ENCODE measurements at places on chromosomes 11 and 22.
A peak's percentile ranks its signal among the peaks of the same experiment; 100 is the strongest.

- DNase-seq = no peak
Observed at GRCh38 chr11:79019975-79020374, 420.9 kb downstream of the TENM4 start.

DNA sequence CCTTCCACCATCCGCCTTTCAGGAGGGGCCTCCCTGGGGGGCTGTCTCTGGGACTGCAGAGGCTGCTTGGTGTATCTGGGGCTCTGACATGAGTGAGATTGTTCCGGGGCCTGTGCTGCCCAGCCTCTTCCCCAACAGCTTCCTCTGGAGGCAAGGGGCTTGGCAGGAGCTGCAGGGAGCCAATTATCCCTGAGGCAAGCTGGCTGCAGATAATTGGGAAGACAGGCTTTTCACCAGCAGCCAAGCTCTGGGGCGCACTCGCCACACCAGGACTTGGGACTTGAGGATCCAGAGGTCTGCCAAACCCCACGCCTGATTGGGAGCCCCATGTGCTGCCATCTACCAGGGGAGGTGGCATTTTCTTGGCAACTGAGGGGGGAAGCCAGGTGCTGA, 15.6 kb upstream of the RTN4R start:
- no peak for DNase-seq

DNA sequence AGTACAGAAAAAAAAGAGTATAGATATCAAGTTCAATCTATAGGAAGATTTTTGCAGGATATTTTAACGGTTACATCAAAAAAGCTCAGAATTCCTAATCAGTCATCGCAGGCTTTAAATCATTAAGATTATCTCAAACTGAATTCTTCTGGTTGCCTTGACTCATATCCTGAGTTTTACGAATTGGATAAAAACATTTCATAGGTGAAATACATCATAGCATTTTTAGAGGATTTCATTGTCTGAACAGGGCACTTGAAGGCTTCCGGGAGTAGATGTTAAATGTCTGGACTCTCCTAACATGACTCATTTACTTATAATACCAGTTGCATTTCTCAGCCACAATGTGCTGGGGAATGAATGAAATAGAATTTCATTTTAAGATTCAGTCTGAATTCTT, 2216.6 kb upstream of the RAG2 start:
- no peak for DNase-seq

GRCh38 chr11:95790933-95791708, 823 bp downstream of the CEP57 start:
- no peak for DNase-seq

- DNase-seq = no peak
Observed at GRCh38 chr11:124796312-124796711, 3.9 kb downstream of the MSANTD2 start.

- no peak for DNase-seq
Observed at GRCh38 chr11:61861634-61862033, 29.7 kb downstream of the FADS3 start.

GRCh38 chr11:18203723-18204122, 31.1 kb downstream of the MRGPRX4 start:
- no peak for DNase-seq

GRCh38 chr11:119729951-119730613, 1.1 kb upstream of the NECTIN1 start:
- no peak for DNase-seq

DNA sequence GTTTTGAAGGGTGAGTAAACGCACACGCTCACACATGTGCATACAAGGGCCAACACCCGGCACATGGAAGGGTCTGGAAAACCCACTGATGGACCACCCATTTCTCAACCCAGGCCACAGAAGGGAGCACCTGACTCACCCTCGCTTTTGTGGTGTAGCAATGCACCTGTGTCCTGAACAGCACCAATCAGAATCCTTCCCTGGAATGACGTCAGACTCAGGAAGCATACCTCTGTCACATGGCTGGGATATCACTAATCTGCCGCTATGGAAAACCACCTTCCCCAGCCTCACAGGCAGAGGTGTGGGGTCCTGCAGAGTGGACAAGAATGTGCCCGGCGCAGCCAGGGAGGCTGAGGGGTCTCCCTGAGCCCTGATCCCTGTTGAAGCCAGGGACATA, 9.0 kb upstream of the OSM start:
- peak; percentile 43 for DNase-seq

GRCh38 chr22:45268167-45268957, 16.4 kb upstream of the UPK3A start:
- DNase-seq = no peak

DNA sequence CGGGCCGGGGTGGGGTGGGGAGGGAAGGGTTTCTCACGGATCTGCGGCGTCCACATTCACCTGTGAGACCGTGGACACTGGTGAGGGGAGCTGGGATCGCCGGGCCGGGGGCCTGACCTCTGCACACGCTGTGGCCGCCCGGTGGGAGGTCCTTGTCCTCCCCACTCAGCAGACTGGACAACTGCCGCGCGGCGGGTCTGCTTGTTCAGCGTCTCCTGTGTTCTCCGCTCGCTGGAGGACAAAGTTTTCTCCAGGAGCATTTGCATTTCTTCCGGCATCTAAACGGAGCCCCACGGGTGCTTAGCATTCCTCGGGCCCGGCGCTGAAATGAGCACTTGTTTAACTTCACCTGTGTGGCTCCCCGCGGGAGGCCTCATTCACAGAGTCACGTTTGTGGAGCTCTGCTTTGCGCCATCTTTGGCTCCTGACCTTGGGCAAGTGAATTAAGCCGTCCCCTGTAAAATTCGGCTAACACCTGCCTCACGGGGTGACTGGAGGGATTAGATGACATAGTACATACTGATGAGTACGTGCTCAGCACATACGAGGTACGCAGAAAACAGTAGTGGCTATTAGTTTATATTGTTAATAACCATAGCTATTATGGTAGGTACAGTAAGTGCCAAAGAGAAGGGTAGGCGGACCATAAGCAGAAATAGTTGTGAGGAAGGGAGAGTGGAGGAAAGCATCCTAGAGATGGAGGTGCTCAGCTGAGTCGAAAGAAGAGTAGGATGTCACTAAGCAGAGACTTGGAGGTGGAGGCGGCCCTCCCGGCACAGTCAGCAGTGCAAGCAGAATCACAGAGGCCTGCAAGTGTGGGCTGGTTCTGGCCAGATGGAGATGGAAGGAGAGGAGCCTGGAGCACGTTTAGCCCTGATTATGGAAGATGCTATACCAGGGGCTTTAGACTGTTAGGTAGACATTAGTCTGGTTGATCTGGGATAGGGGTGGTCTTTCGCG, 885 bp downstream of the TRMU start:
- DNase-seq = peak; percentile 30

- DNase-seq = no peak
Observed at GRCh38 chr11:86176165-86176884, 68.2 kb upstream of the EED start.

- no peak for DNase-seq
Observed at GRCh38 chr11:331358-332060, 10.8 kb upstream of the IFITM3 start.

DNA sequence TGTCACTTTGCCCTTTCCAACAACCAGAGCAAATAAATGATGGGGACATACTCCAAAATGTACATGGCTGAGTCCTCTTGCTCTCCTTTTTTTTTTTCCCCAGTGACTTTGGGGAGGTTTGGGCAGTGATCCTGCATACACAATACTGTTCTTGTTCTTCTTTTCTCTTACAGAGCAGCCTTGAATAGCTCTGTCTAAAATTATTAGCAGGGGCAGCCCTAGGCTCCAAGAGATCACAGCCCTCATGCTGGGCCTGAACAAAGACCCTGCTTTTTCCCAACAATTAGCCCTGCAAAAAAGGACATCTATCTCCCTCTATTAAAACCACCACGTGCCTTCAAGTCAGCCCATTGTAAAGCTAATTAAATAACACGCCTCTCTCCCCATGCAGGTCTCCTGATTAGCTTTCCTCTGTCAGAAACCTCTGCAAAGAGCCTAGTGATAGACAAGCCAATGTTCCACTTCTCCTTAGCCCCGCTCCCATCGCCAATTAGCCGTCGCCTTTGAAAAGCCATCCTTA, 54.7 kb downstream of the ETS1 start:
- no peak for DNase-seq

GRCh38 chr11:72233773-72234513, 9.4 kb downstream of the INPPL1 start:
- DNase-seq = no peak

GRCh38 chr11:104892723-104893511, 5.3 kb downstream of the CASP12 start:
- DNase-seq = no peak

GRCh38 chr11:2693271-2694261, 6.2 kb downstream of the KCNQ1OT1 start:
- peak; percentile 11 for DNase-seq

GRCh38 chr11:21893565-21893867, 299.4 kb upstream of the ANO5 start:
- DNase-seq = no peak

DNA sequence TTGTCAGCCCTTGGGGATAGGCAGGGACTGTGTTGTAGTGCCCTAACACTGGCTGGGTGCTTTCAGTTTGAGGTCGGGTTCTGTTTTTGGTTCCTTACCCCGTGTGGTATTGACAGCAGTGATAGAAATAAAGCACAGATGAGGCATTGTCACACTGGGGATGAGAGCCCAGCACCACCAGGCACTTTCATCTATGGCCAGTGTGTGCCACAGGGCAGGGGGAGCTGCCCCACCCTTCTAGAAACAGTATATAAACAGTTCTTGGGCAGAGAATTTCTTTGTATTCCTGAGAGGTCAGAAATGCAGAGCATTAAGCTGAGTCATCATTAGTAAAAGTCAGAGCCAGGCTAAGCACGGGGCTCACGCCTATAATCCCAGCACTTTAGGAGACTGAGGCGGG, 23.1 kb upstream of the CDC42EP2 start:
- no peak for DNase-seq

GRCh38 chr11:92531065-92531739, 306.6 kb downstream of the FAT3 start:
- DNase-seq = no peak

- no peak for DNase-seq
Observed at GRCh38 chr11:89477175-89477574, 14.0 kb downstream of the NOX4 start.

DNA sequence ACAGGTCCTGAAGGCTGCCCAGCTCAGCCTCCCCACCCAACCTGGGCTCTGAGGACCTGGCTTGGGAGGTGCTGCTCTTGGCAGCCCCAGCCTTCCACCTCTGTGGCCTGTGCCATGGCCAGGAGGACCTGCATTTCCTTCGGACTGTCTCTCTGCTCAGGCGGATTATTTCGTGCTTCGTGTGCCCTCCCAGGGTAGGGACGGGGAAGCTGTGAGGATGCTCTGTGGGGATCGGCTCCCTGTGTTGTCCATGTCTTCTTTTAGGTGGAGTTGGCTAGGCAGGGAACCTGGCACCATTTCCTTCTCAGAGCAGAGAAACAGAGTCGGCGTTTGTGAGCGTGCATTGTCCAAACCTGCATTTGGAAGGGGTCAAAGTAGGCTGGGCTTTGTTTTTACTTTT, 34.1 kb downstream of the BCR start:
- no peak for DNase-seq

DNA sequence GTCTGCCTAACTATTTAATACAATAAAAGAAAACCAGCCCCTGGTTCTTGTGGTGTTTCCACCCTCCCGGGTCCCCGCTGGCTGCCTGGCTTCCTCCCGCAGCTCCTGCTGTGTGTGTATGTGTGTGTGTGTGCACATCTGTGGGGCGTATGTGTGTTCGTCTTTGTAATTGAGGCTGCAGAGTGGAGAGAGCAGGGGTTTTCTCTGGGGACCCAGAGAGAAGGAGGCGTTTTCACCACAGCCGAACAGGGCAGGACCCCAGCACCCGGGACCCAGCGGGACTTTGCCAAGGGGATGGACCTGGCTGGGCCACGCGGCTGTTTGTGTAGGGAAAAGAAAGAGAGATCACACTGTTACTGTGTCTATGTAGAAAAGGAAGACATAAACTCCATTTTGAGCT, 42.7 kb downstream of the IGLL1 start:
- DNase-seq = no peak

DNA sequence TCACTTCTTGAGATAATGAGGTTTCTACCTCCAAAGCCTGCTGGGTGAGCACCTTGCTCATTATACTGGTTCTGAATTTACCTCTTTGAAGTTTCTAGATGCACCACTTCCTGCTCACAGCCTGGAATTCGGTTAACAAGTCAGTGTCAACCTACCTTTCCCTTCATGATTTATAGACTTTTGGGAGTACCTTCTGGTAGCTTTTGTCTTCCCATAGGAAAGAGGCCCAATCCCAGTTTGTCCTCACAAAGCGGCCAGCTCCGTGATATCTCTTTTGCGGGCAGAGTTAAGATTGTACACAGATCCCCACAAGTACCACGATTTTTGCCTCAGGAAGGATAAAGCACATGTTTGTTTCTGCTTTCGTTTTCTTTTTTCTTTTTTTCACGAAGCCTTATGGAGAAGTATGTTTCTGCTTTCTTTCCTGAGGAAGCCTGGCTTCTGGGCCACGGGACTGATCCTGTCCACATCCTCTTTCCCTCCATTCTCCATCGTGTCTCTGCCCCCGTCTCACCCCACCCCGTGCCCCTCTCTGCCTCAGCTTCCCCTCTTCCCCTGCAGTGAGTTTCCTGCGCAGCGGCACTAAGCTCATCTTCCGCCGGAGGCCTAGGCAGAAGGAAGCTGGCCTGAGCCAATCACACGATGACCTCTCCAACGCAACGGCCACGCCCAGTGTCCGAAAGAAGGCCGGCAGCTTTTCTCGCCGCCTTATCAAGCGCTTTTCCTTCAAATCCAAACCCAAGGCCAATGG, 5.7 kb upstream of the HINFP start:
- DNase-seq = no peak

GRCh38 chr22:30718938-30719337, 24.3 kb downstream of the OSBP2 start:
- DNase-seq = no peak

DNA sequence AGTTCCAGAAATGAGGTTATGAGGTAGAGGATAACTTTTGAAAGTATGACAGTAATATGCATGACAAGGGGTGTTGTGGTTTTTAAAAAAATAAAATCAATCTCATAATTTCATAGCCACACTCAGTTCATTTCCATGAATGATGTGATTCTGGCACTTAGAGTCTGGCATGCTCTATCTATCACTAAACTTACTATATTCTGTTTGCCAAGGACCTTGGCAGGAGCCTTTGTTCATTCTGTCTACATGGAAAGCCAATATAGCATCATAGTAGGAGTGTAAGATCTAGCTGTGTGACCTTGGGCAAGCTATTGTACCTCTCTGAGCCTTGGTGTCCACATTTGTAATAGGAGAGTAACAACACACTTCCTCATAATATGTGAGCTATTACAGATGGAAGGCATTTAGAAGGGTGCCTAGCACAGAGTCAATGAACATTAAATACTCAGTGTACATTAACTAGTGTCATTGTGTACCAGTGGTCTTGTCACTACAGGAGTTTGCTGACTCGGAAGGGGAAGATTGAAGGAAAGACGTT, 507.6 kb downstream of the SOX6 start:
- no peak for DNase-seq

- DNase-seq = no peak
Observed at GRCh38 chr11:58509748-58510147, 1.8 kb upstream of the OR5B21 start.

- DNase-seq = no peak
Observed at GRCh38 chr11:122007601-122008071, 108.4 kb downstream of the BLID start.

- DNase-seq = no peak
Observed at GRCh38 chr22:42586381-42586780, 28.3 kb downstream of the POLDIP3 start.

- no peak for DNase-seq
Observed at GRCh38 chr11:134469627-134470026, 57.6 kb upstream of the B3GAT1 start.

GRCh38 chr11:103862094-103862801, 174.2 kb upstream of the DDI1 start:
- no peak for DNase-seq

GRCh38 chr22:32587449-32587848, 112.8 kb downstream of the FBXO7 start:
- DNase-seq = no peak
